Kidney epithelial cell (primary cell): ENCODE measurements at places on chromosomes 1 and 21.

DNA sequence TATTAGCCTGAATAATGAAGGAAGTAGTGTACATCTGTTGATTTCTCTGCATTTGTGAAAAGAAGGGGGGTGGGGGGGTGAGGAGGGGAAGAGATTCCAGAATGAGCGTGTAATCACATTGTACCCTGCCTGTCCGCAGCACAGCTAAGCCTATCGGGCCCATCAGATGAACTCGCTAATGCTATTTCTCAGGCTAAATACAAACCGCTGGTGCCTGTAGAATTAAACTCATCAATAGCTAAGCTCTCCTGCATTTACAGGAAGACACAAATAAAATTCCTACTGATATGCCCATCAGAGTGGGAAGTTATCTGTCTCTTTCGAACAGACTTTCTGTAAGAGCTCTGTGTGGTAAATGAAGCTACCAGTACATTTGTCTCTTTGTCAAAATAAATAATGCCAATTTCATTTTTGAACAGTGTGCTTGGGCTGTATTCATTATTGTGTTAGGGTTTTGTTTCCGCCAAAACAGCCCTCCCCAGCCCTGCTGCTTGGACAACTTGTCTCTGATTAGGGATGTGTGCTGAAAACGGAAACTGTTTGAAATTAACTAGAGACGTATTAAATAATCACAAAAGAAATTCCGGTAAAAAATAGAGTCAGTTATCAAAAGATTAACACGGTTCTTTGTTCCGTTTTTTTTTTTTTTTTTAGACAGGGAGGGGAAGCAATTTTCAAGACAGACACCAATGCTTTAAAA is 305.4 kb downstream of the TTLL7 start:
- DNase-seq = no peak

DNA sequence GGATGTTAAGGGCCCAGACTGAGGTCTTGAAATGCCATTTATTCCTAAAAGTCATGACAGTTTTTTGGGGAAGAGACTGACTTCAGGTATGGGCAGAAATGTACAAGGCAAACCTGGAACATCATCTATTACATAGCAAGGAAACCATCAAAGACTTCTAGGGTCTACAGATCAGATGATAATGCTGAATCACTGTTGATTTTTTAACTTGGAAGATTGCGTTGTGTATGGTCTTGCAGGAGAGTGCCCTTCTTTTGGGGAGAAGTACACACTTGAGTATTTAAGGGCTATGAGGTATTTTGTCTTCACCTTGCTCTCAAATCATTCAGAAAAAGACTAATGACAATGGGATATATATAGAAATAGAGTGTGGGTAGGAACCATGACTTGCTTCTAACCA is 15.4 kb upstream of the RD3 start:
- no peak for DNase-seq

GRCh38 chr1:116234429-116234828 is 123.2 kb downstream of the MAB21L3 start:
- no peak for DNase-seq

DNA sequence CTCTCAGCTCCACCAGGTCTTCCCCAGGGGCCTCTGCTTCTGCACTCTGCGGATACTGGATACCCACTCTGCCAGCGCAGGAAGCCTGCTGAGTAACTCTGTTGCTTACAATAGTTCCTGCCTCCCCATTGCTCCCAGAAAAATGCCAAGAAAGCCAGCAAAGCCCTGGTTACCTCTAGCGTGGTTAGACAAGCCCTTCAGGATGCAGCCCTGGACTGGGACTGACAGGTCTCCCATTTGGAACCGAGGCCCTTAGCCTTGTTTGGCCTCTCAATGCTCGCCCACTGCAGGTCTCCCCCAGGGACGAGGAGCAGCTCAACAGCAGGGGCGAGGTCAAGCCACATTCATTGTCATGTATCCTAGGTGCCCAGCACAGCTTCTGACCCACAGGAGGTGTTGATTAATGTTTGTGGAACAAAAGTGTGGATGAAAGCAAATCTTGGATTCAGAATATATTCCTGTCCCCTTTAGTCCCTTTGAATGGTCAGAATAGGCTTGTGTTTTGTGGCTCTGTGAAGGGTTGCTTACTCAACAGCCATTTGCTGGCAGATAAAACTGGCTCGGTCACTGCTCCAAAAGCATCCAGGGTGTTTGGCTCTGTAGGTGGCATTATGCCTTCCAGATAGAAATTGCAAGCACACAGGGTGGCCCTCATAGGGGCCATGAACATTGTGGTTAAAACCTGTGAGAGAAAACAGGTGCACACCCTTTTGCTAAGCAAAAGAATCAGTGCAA is 58.9 kb downstream of the C1orf198 start:
- DNase-seq = no peak

GRCh38 chr1:110600716-110601115 is 5.4 kb downstream of the KCNA2 start:
- DNase-seq = no peak

GRCh38 chr1:231182317-231182716 is 20.5 kb downstream of the TRIM67 start:
- no peak for DNase-seq

- no peak for DNase-seq
Observed at GRCh38 chr1:179476484-179476883, 99.3 kb downstream of the NPHS2 start.

GRCh38 chr1:116485071-116485735 is 85.6 kb downstream of the CD58 start:
- no peak for DNase-seq

DNA sequence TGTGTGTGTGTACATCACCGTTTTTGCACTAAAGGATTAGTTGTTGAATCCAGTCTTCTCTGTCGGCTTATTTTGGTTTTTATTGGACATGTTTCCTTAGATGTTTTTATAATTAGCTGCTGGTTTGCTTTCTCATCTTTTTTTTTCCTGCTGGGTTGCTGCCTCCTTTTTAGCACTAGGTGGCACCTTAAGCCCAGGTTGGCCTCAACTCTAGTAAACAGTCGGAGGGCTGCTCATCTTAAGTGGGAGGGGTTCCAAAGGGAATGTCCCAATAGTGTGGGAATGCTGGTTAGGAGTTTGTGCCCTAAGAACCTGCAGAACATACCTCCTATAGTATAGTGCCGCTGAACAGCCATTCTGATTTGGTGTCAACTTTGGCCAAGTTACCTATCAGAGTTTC is 570.1 kb upstream of the CXADR start:
- no peak for DNase-seq

GRCh38 chr1:235250430-235250829 is 77.5 kb downstream of the ARID4B start:
- DNase-seq = no peak

- DNase-seq = no peak
Observed at GRCh38 chr1:31746687-31747086, 17.5 kb downstream of the ADGRB2 start.
